ENCODE measurements at places on chromosomes 6 and 20.

- DNase-seq, result no peak
Measured at GRCh38 chr6:76264468-76264867, 192.0 kb upstream of the IMPG1 start.

GRCh38 chr6:154617175-154617574 is 106.7 kb upstream of the CNKSR3 start:
- DNase-seq, result no peak

DNA sequence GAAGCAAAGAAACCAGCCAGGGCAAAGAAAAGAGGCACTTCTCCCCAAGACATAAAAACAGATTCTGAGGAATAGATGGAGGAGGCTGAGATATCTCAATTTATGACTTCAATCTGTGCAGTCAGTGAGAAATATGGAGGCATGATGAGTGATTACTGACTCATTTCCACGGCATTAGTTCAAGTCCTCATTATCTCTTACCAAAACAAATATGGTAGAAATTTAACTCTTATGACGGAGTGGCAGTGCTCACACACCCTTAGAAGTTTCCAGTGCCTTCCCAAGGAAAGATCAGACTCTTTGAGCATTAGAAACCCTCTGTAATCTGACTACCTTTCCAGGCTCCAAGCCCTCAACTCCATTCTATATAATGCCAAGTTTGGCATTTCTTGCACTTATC is 364.1 kb downstream of the ARHGAP18 start:
- no peak for DNase-seq

DNA sequence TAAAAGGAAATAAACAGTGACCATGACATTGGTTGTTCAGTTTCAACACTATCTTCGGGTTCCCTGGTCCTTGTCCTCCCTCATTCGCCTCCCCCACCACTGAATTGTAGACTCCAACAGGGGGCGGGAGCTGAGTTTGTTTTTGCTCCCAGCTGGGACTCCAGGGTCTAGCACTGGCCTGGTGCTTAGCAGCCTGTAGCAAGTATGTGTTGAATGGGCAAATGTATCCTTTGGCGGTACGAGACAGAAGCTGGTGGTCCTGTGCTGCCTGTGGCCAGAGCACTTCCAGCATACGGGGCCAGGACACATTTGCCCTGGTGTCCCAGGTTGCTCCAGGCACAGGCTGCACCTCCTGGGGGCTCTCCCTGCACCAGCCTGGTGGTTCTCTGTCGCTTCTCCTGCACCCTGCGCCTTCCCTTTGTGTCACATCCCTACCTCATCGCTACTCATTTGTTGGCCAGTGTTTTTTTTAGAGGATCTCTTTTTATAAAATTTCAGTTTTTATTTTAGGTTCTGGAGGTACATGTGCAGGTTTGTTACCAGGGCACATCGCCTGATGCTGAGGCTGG is 40.1 kb downstream of the PHACTR3 start:
- no peak for DNase-seq

DNA sequence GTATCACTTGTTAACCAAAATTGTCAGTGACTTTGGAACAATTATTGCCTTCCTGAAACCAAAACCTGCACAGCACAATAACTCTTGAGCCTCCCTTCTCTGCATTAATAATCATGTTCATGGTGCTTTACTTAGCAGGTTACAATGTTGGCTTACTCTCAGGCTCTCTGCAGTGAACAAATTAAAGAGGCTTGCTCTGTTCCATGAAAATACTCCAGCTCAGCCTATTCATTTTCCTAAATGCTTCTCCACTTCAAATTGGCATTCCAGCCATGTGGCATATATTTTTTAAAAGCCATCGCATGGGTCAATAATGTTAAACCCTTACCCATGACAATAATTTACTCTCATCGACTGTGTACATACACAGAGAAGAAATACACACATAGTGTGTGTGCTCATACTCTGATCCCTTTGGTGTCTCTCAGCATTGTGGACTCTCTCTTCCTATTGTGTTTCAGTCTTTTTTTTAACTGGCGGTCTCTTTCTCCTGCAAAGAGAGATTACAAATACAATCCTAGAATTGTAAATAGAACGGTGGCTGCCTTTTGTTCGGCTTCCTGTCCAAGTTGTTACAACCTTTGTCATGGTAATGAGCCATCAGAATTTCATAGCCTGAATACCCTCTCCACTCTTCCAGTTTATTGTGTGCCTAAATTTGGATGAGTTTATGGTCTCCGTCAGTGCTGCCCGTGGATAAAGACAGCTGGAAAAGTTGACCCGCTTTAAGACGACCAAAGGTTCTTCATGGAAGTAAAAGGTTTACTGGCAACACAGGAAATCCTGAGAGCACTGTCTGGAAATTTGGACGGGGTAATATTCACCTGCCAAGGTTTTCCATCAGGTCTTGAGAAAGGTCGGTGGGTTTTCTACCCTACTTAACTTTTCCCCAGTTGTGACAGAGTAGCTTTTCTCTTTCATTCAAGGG is 263.6 kb downstream of the CD83 start:
- no peak for DNase-seq

DNA sequence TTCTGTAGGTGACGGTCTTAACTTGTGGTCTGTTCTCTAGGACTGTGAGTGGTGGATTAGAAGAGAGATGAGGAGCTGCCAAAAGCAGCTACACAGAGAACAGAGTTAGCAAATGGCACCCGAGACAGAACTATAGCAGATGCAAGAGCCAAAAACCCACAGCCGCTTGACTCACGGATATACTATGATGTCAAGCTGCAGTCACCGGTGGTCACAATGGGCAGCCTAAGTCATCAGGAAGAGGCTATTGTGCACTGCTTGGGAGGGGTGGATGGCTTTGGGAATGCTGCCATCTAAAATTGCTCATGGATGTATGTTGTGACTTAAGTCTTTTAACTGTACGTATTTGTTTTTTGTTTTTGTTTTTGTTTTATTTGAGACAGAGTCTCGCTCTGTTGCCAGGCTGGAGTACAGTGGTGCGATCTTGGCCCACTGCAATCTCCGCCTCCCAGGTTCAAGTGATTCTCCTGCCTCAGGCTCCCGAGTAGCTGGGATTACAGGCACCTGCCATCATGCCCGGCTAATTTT is at the start of gene GTSF1L:
TSS of gene GTSF1L (minus strand) at position 192 of the 528 bp plus-strand sequence. CDS start 308 bp downstream, outside the sequence.
- no peak for DNase-seq

- no peak for DNase-seq
Measured at GRCh38 chr20:13990465-13990864, at the start of gene SEL1L2. TSS of gene SEL1L2 (minus strand) at chr20:13990614. CDS start at chr20:13990534, 80 bp downstream.

- no peak for DNase-seq
Measured at GRCh38 chr6:4451081-4451480, 315.7 kb upstream of the ECI2 start.

GRCh38 chr6:161266513-161267230 is 7.2 kb downstream of the AGPAT4 start:
- no peak for DNase-seq

DNA sequence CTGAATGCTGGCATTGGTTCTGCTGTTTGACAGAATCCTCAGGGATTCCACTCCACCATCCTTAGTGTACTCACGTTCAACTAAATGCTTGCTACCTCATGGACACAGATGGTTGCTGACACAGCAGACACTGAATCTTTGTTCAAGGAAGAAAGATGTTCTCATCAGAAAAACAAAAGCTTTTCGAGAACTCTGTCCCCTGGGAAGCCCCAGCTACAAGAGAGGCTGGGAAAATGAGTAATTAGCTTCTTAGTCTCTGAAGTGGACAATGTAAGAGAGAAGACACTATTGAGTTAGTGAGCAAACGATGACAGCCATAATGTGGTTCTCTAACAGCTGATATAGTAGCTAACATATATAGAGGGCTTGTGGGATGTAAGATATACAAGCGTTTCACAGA is 30.9 kb upstream of the ENPP5 start:
- no peak for DNase-seq

GRCh38 chr6:120735641-120736040 is 598.6 kb downstream of the TBC1D32 start:
- DNase-seq, result no peak

All from CD4-positive, alpha-beta T cell treated with Interleukin-6 for 4 hours (primary cell).